Fibroblast of lung (primary cell): ENCODE measurements at places on chromosomes 1 and 21. TPM values are rescaled to one million over a fixed set of nuclear protein-coding genes. Genes with fewer than 3 reads are reported as not detected.

The PRR9 gene
- total RNA-seq: not detected in 2 replicates

The CRYAA gene
- total RNA-seq: not detected in 2 replicates

The NUP210L gene
- total RNA-seq: under 0.01 and 0.17 TPM in 2 replicates

The ATP5PB gene
- total RNA-seq: 162 and 217 TPM in 2 replicates

GRCh38 chr1:196546272-196547111 lies 61.7 kb downstream of the KCNT2 start:
- peak; percentile 77 for DNase-seq
- no peaks in the 10 kb centered on the region for H3K27me3 ChIP-seq
- H3K4me1 ChIP-seq: no peaks in the 10 kb centered on the region
- H3K36me3 ChIP-seq: no peaks in the 10 kb centered on the region
